ENCODE measurements at places on chromosomes 11 and 22.

GRCh38 chr11:66495401-66495854, 15.0 kb upstream of the BBS1 start:
- no peak for DNase-seq

GRCh38 chr22:44091021-44091721, 67.1 kb downstream of the PARVB start:
- no peak for DNase-seq

DNA sequence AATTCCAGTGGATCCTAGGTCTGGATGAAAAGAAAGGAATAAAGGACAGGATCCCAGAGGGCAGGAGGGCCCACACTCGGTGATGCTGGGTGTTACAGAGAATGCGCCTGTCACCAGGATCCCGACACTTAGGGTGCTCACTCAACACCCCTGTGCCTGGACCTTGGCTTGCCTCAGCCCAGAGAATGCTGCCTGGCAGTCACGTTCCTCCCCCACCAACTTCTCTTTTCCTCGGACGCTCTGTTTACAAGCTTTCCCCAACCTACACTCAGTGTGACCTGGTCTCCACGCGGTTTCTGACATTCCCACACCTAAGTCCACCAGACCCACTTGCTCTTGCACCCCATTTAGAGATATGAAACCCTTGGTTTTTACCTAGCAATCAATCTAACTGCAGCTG, 38.0 kb upstream of the ETS1 start:
- DNase-seq, result no peak

DNA sequence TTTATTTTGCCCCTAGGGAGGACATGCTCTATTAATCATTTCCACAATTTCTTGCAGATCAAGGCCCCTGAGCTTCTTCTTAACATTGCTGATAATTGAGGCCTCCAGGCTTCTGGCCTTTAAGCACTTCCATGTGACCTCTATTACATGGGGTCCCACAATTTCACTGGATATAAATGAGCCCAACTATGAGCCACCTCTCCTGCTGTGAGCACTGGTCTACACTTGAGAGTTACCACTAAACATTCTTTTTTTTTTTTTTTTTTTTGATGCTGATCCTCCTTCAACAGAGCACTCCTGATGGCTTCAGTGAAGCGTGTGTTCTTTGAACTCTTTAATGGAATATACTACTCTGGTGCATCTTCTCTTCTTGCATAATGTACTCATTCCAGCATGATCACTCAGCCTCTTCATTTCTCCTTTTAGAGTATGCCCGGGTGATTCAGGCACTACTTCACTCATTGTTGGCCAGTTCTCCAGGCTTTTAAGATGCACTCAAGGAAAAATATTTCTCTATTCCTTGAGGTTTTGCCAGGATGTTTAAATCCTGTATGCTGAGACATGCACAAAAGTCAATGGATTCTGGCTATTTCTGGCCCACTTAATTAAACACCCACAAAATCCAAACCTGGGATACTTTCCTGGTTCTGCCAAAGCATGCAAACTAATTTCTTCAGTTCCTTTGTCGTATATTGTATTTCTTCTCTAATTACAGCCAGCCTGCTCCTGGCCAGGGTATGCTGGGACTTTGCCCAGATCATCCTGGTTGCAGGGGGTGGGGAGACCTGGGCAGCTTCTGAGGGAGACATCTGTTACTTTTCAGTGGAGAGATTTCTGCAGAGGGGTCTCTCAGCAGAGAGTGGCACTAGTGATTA, 257.8 kb upstream of the LUZP2 start:
- peak; percentile 36 for DNase-seq

GRCh38 chr11:44784851-44785250, 58.1 kb downstream of the TSPAN18 start:
- DNase-seq, result no peak

- DNase-seq, result no peak
These were observed 5.7 kb downstream of the PDGFB start for GRCh38 chr22:39238966-39239505.

- no peak for DNase-seq
These were observed 29.3 kb upstream of the CBX7 start for GRCh38 chr22:39181778-39182177.

- no peak for DNase-seq
These were observed 207.3 kb upstream of the MTNR1B start for GRCh38 chr11:92762121-92762540.

DNA sequence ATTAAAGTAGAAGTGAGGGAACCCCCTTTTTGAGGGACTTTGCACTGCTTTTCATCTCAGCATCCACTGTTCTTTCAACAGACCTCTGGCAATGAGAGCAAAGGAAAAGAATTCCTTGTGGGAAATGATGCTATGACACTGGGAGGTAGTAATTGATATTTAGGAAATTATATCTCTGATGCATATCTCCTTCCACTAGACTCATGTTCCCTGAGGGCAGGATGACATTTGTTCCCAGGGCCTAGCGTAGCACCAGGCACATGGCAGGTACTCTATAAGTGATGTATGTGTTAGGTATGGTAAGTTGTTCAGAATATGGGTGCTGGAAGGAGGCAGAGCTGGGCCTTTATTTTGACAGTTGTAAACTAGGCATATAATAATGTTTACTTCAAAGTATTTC, 142.9 kb downstream of the CCDC81 start:
- no peak for DNase-seq

DNA sequence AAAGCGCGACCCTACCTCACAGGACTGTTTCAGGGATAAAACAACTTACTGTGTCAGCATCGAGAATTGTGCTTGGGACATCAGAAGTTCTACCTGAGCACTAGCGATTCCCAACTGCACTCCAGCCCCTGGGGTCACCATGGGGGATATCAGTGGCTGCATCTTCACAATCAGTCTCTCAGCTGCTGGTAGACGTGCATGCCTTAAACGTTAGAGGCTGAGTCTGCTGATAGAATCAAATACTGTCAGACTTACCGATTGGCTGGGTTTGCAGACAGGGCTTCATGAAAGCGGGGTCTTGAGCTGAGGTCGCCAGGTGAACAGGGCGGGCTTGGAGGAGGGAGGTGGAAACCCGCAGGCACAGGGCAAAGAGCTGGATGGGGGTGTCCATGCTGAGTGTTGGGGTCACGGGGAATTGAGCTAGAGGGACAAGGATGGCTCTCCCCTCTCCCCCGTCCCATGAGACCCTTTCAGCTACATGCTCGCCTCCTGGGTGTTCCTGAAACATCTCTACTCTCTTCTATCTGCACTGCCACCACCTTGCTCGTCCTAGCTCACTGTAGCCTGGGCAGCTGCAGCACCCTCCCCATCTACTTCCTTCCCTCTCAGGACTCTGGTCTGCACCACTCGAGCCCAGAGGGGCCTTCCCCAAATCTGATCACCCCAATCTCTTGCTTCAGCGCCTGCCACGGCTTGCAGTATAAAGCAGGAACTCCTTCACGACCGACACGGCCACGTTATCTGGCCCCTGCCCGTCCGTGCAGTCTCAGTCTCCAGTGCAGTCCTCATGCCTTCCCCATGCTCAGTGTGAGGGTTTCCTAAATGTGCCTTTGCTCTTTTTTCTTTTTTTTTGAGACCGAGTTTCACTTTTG, 43.5 kb downstream of the ST14 start:
- no peak for DNase-seq

GRCh38 chr11:99199341-99199740, 178.6 kb downstream of the CNTN5 start:
- peak; percentile 37 for DNase-seq

DNA sequence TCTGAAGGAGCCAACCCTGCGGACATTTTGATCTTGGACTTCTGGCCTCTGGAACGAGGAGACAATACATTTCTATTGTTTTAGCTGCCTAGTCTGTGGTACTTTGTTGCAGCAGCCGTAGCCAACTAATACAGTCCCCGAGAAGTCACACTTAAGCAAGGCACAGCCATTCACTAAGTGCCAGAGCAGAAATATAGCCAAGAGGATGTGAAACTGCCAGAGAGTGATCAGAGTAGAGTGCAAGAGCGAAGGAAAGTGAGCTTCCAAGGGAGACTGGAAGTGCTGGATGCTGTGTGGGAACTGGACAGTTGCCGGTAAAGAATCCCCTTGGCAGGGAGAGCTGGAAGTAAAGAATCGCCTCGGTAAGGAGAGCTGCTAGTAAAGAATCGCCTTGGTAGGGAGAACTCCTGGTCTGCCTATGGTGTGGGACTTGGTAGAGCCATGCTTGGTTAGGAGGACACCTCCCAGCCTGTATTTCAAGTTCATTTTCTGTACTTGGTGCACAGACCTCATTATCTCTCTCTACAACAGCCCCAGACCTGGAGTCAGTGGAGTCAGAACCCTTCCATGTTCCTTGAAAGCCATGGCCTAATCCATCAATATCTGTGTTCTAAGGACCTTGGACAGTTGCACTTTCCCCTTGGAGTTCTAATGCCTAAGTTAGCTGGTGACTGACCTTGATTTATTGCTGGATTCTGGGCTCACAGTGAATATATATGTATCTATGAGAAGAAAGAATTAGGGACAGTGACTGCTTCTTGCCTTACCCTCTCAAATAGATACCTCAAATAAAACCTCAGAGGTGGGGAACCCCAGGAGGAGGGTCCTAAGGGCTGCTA, 162.1 kb downstream of the LDLRAD3 start:
- DNase-seq, result peak; percentile 56

GRCh38 chr11:62680825-62681240, 2.0 kb upstream of the UBXN1 start:
- DNase-seq, result peak; percentile 38

- DNase-seq, result no peak
These were observed 15.0 kb upstream of the PIWIL3 start for GRCh38 chr22:24789516-24789915.

- no peak for DNase-seq
These were observed 28.8 kb upstream of the AMOTL1 start for GRCh38 chr11:94739331-94739730.

DNA sequence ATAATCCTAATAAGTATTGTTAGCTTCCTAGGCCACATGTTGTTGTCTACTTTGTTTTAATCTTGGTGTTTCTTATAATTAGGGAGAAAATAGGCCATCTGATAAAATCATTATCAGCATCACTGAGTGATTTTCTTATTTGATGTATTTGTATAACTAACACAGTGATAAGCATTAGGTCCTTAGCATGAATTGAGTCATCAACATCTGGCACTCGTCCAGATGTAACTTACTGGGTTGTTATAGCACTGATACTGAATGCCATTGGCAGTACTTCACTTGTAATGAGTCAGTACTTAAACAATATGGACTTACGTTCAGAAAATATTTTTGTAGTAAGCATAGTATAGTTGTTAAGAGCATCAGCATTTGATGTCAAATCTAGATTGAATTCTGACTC, 16.2 kb downstream of the API5 start:
- no peak for DNase-seq

Data from pons (tissue), 1 donor.